ENCODE measurements at places on chromosomes 4 and X.

DNA sequence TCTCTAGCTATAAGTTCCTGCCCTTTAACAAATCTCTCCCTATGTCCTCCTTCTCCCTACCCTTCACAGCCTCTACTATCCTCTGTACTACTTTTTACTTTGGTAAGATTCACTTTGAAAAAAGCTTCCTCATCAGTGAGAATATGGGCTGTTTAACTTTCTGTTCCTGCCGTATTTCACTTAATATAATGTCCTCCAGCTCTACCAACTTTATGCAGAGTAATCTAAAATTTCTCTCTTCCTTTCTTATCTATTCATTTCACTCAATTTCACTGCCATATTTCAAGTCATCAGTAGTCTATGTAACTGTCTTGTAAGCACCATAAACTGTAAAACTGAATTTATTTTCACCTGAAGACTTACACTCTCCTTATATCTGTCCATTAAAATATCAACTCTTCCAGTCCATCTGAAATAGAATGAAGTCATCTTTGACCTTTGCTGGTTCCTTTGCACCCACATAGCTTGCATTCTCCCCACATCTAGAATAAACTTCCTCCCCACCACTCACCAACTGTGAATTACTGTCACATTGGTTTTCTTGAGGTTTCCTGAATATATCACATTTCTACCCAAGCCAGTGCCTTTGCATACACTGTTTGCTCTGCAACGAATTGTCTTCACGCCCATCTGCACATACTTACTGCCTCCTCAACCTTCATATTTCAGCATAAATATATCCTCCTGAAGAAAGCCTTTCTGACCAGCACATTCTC lies 54.6 kb downstream of the ARAP2 start:
- no peak for DNase-seq

- no peak for DNase-seq
These were observed 96.9 kb downstream of the CHRDL1 start for GRCh38 chrX:110698696-110699095.

- no peak for DNase-seq
These were observed 177.4 kb upstream of the LEF1 start for GRCh38 chr4:108345862-108346817.

DNA sequence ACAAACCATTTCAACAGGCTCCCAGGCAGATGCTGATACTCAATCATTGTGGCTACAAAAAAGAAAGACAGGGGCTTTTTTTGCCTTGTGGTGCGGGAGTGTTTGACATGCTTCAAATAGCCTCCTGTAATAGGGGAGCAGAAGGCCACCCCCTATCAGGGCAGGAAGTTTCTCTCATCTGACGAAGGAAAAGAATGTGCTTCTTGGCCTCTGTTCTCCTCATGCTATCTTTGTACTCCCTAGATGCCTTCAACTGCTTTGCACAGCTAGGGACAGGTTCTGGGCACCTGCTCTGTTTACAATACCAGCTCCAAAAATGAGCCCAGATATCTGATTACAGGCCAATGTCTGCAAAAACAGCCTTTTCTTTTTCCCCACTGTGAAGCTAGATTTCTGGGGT lies 391.1 kb downstream of the STIM2 start:
- DNase-seq: no peak

All from HTR-8/SVneo (cell line).